Gastroesophageal sphincter (tissue), 4 donors: ENCODE measurements at places on chromosomes 1 and 21. TPM values are rescaled to one million over a fixed set of nuclear protein-coding genes. Genes with fewer than 3 reads are reported as not detected.

- no peak for ATAC-seq
These were observed 19.4 kb downstream of the SLC26A9 start for GRCh38 chr1:205923651-205924459.

DNA sequence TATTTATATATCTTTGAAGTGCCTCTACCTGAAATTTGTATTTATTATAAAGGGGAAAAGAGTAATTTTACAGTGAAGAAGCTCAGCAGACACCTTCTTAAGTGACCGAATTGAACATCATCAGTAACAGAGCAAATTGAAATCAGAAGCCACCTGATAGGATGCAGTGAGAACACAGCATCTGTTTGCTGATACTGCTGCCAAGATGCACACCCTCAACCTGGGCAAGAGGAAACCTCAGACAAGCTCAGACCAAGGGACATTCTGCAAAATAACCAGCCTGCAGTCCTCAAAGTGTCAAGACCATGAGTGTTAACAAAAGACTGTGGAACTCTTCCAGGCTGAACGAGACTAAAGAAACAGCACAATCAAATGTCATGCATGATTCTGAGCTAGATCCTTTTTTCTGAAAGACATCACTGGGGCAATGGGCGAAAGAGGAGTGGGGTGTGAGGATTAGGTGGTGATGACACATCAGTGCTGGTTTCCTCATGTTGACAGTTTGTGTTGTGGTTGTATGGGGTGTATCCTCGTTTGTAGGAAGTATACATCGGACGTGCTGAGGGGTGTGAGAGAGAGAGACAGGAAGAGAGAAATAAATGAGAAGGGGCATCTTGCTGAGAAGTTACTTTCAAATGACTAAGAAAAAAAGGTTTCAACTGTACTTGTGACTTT lies 103.7 kb downstream of the ABCA4 start:
- ATAC-seq: no peak

GRCh38 chr1:209516771-209517680 lies 66.5 kb upstream of the CAMK1G start:
- ATAC-seq: no peak

GRCh38 chr1:68231627-68232288 lies 565 bp downstream of the WLS start:
- peak; percentile 65 for ATAC-seq

GRCh38 chr1:234507626-234508387 lies 28.8 kb upstream of the TARBP1 start:
- no peak for ATAC-seq

DNA sequence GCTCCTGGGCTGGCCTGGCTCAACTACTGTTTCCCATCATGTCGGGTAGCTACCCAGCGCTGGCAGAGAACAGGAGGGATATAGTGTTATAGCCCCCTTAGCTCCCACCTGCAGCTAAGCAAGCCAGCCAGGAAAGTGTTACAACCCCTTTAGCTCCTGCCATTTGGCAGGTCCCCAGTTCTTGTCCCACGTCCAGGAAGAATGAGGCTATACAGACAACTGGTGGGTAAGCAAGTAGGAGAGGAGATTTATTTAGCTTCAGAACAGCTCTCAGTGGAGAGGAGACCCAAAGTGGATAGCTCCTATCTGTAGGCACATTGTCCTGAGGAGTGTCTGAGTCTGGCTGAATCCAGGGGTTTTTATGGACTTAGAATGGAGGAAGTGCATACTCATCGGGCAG lies 741.1 kb upstream of the B3GALT2 start:
- no peak for ATAC-seq

GRCh38 chr21:15240848-15241247 lies 176.0 kb upstream of the NRIP1 start:
- no peak for ATAC-seq

GRCh38 chr1:211490038-211490678 lies 1.8 kb downstream of the RD3 start:
- no peak for ATAC-seq

- ATAC-seq: no peak
These were observed 57.0 kb upstream of the SIM2 start for GRCh38 chr21:36641886-36642285.

DNA sequence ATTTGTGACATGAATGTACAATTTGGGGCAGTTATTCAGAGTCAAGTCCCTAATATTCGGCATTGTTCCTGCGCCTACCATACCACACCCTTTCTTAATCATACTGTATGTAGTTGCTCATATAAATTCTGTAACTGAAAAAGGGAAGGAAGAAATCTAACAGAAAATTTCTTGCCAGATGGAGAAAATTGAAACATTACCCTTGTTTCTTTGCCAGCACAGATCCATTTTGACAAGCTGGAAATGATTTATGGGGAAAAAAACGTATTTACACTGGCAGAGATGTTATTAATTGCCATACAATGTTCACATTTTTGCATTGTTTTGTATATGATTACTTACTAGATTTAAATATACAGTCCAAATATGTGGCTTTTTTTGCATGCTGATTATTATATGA lies 363.8 kb upstream of the PKN2 start:
- no peak for ATAC-seq

- ATAC-seq: no peak
These were observed 9.6 kb downstream of the DAP3 start for GRCh38 chr1:155698382-155699038.

DNA sequence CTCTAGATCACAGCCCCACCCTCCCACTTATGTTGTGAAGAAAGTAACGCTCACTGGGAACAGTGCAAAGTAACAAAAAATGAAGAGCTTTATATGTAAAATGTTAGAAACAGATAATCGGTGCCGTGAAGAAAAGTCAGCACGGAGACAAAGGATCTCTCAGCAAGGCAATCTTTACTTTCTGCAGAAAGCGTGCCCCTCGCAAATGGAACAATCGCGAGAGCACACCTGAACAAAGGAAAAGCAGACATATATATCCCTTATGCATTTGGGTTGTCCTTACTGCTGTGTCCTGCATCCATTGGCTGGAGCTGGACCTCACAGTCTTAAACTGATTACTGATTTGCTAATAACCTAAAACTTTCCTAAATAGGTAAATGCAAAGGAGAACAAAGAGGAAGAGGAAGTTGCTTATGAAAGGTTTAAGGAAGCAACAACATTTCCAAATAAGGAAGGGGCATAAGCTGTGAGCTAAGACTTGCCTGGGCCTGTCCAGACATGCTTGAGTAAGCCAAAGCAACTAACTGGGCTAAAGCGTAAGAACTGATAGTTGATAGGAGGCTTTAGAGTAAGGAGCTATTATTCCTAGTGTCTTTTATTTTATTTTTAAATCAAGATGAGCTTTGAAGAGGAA lies 89.7 kb downstream of the GTF2B start:
- no peak for ATAC-seq

- peak; percentile 73 for ATAC-seq
These were observed 694 bp downstream of the TMEM167B start for GRCh38 chr1:109091078-109091838.

DNA sequence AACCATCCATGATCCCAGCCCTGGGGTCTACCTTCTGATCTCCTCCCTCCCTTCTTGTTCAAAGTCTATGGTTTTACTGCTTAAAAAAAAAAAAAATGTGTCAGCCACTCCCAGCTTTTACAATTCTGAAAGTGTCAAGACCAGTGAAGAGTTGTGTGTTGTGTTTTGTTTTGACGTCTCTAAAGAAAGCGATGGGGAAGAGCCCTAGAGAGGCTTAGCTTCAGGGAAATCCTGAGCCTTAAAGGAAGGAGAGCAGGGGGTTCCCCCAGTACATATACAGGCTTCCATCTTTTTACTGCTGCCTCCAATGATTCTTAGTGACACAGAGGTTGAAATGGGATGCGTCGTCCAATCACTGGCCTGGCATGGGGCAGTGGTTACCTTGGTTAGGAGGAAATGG lies 13.9 kb upstream of the FMOD start:
- no peak for ATAC-seq

DNA sequence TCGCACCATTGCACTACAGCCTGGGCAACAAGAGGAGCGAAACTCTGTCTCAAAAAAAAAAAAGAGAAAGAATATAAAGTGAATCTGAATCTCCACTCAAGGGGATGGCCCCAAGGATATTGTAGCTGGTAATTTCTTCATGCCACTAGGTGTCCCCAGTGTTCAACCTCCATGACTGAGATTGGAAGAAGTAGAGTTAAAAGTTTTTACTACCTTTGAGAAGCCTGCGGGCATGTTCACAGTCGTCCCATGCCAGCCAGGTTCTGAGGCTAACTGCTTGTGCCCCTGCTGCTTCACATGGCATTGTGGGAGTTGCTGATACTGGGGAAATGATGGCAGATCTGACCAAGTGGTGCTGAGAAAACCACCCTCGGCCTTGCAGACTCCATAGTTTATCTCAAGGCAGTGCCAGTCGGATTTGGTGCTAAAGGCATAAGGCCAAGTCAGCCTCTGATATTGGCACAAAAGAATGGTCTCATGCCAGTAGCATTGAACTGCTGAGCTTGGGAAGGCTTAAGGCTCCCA lies 10.8 kb upstream of the SHISA4 start:
- peak; percentile 63 for ATAC-seq

GRCh38 chr21:26686278-26686677 lies 113.2 kb upstream of the CYYR1 start:
- no peak for ATAC-seq

GRCh38 chr21:42546433-42546832 lies 32.8 kb downstream of the SLC37A1 start:
- ATAC-seq: no peak

GRCh38 chr1:32997381-32997891 lies 32.8 kb upstream of the RNF19B start:
- ATAC-seq: peak; percentile 12

- ATAC-seq: no peak
These were observed 63.7 kb upstream of the IGSF5 start for GRCh38 chr21:39681257-39681656.

DNA sequence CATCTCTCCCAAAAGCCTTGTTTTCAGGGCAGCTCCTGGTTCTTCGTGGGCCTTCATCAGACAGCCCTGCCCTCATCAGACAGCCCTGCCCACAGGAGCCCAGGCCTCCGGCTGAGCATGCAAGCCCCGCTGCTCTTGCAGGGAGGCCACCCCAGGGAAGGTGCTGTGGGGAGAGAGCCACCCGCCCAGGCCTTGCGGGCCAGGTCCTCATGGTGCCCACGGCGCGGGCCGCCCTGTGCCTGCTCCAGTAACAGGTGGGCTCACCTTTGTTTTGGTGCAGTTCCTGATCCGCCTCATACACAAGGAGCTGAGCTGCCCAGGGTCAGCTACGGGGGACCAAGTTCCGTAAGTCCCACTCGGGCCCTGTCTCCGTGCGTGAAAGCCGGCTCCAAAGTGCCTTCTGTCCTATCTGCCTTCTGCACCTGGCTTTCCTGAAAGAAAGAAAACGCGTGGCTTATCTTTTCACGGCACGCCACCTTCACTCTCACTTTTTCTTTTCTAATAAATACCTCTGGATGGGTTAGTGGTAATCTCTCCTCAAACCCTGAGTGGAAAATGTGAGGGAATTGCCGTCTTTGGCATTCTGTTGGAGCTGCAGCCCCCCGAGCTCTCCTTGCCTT lies 65.9 kb downstream of the SLC37A1 start:
- ATAC-seq: no peak

- ATAC-seq: no peak
These were observed 119.6 kb downstream of the ATG4C start for GRCh38 chr1:62903522-62903921.

- no peak for ATAC-seq
These were observed 35.2 kb downstream of the DPT start for GRCh38 chr1:168693872-168694238.

Gene OLIG2
- total RNA-seq: not detected

Gene EXOC8
- 14.2 TPM for total RNA-seq

Gene TCEA3
- 25.6 TPM for total RNA-seq

Gene DYNLT5
- total RNA-seq: 3.9 TPM

Gene FAM78B
- 1.2 TPM for total RNA-seq

Gene IRF6
- total RNA-seq: 1.2 TPM

Gene LCE6A
- total RNA-seq: not detected

Gene PCAT6
- not detected for total RNA-seq

Gene OR6N1
- total RNA-seq: not detected

Gene TRIM33
- 26.7 TPM for total RNA-seq
